ENCODE measurements at places on chromosomes 13 and 19.

DNA sequence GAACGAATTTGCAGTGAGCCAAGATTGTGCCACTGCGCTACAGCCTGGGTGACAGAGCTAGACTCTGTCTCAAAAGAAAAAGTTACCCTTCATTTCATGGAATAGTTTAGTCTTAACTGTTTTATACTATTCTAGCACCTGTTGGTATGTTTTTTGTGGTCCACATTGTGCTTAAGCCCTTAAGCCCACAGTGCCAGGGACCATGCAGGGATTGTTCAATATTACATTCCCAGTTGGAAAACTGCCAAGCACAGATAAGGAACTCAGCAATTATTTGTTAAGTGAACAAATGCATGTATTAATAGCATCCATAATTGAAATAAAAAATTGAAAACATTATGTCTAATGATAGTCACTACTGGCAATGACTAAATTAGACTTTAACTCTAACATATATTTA is 193.5 kb downstream of the PCDH17 start:
- DNase-seq = no peak

- no peak for DNase-seq
Measured at GRCh38 chr13:95745289-95745688, 68.3 kb downstream of the DNAJC3 start.

GRCh38 chr13:88862095-88862620 is 1191.0 kb downstream of the SLITRK5 start:
- no peak for DNase-seq

GRCh38 chr13:20580257-20580656 is 13.3 kb downstream of the IFT88 start:
- DNase-seq = no peak

GRCh38 chr13:85799097-85799582 is at the start of gene SLITRK6:
TSS of gene SLITRK6 (minus strand) at chr13:85799419. CDS start at chr13:85796508, 2,911 bp downstream.
- peak; percentile 25 for DNase-seq

GRCh38 chr19:5067678-5068077 is 98.8 kb downstream of the KDM4B start:
- no peak for DNase-seq

GRCh38 chr13:54687173-54687572 is 1658.6 kb downstream of the OLFM4 start:
- DNase-seq = no peak

- DNase-seq = no peak
Measured at GRCh38 chr13:108902405-108903155, 273.2 kb downstream of the MYO16 start.

GRCh38 chr19:3573162-3573857 is 566 bp downstream of the HMG20B start:
- DNase-seq = no peak

GRCh38 chr13:91236182-91236581 is 111.3 kb upstream of the MIR17HG start:
- no peak for DNase-seq

DNA sequence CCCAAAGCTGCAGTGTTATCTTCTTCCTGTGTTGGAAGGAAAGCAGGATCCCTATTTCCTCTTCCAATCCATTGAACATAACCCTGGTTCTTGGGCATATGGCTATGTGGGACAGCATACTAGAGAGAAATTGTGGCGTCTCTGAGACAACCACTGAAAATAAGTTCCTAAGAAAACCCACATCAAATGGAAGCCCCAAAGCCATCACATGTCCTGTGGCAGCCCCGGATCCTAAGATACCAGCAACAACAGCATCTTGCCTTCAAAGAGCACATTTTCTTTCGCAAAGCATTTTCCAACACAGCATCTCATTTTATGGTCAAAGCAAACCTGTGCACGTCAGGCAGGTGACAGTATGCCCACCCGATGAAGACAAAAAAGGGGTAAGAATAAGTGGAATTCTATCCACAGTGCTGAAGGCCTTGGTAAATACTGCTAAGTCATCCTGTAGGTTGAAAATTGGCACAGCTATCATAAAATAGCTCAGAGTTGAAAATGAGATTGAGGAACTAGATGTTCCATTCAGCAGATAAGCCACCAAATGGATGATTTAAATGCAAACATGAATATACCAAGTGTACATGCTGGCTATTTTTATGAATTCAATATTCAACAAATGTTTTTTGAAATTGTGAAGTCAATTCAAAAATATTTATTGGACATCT is 232.2 kb downstream of the DLEU7 start:
- DNase-seq = no peak

GRCh38 chr13:62595976-62596375 is 1180.3 kb upstream of the PCDH20 start:
- DNase-seq = no peak

DNA sequence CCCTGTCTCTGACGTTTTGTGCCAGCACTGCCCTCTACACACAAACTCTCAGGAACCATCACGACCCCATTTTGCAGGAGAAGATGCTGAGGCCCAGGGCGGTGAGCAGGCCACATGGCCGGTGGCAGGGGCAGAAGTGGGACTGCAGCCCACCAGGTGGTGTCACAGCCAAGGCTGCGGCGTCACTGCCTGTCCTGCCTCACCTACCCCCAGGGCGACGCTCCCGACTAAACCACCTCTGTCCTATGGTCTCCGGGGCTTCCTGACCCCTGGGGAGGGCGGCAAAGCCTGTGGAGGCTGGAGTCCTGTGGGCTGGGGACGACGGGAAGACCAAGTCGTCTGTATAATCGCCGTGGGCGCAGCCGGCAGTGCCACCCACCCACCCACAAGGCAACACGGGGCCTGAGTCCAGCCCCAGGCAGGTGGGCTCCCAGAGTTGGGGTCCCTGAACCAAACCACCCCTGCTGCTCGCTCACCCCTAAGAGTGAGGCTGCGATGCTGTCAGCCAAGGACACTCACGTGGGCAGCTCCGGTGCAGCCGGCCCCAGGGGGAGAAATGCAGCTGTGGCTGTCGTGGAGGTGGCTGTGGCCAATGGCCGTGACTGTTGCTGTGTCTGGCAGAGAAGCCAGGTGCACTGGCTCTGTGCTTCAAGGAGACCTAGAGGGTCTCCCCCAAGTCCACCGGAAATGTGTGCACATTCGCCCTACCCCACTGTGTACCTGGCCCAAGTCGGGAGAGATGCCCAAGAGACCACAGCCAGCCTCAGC is 29.7 kb downstream of the RASA3 start:
- no peak for DNase-seq

DNA sequence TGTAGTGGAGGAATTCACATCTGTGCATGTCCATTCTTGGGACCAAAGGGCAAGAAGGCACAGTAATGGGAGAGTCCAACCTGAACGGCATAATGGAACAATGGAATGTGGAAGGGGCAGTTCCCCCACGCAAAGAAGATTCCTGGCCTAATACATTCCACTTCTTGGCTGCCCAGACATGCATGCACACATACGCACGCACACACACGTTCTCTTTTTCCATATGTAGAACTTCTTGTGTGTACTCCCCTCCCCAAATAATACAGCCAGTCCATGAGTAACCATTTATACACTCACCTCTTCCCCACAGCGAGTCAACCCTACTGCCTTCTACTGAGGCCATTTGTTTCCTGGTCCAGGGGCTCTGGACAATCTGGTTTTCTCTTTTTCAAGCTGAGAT is 6.0 kb upstream of the STK24 start:
- no peak for DNase-seq

DNA sequence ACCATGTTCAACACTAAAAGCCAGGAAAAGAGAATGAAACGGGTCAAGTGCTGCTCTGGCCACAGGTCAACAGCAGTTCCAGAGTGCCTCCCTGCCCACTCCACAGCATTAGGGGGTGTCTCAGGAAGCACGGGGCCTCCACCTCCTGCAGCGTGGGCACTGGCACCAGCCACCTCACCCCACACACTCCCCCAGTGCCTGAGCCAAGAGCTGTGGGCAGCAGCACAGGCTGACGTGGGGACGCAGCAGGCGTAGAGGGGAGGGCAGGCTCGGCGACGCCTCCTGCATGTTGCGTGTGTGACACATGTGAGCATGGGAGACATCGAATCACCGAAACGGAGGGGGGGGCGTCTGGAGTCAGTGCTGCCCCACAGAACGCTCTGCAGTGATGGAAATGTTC is 21.4 kb upstream of the TMEM160 start:
- DNase-seq = no peak

DNA sequence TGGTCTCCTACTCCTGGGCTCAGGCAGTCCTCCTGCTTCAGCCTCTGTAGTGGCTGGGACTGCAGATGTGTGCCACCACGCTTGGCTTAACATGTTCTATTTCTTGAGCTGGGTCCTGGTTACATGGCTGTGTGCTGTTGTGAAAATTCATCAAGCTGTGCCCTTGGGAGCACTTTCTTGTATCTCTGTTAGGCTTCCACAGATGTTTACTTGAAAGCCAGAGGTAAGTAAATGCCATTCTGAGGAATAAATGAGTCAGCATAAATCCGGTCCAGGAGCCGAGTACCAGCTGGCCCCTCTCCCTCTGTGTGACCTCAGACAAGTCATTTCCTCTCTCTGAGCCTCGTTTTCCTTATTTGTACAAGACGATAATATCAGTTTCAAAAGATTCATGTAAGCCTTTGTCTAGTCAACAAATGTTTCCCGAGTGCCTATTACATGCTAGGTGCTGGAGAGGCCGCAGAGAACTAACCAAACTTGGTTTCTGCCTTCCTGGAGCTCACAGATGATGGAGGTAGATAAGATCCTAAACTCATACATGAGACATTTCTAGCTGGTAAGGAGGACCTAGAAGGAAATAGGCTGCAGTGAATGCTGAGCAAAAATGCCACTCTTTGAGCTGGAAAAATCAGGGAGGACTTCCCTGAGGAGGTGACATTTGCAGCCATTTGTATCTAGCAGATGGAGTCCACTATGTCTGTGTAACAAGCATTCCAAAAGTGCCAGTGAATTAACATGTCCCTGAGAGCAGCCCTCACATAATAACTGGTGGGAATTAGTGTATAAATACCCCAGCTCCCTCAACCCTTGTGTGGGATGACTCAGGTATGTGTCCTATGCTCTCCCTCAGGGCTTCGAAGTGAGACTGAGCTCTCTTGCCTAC is 2.7 kb upstream of the RASAL3 start:
- DNase-seq = peak; percentile 39

DNA sequence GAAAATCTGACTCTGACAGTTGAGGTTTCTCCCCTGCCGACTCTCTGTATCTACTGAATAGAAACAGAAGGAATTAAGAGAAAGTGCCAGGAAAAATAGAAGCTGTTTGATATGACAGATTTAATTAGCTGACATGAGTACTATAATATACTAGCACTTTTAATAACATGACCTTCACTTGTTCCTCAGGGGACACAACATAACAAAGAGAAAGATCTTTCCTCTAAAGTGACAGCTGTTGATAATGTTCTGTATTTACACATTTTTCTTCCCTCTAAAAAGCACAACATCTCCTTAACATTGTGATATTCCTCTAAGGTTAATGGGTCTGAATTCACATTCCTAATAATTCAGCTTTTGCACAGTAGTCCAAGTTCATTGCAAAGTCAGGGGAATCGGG is 1136.0 kb downstream of the PCDH17 start:
- no peak for DNase-seq

- no peak for DNase-seq
Measured at GRCh38 chr13:42369071-42369797, 97.3 kb downstream of the AKAP11 start.

DNA sequence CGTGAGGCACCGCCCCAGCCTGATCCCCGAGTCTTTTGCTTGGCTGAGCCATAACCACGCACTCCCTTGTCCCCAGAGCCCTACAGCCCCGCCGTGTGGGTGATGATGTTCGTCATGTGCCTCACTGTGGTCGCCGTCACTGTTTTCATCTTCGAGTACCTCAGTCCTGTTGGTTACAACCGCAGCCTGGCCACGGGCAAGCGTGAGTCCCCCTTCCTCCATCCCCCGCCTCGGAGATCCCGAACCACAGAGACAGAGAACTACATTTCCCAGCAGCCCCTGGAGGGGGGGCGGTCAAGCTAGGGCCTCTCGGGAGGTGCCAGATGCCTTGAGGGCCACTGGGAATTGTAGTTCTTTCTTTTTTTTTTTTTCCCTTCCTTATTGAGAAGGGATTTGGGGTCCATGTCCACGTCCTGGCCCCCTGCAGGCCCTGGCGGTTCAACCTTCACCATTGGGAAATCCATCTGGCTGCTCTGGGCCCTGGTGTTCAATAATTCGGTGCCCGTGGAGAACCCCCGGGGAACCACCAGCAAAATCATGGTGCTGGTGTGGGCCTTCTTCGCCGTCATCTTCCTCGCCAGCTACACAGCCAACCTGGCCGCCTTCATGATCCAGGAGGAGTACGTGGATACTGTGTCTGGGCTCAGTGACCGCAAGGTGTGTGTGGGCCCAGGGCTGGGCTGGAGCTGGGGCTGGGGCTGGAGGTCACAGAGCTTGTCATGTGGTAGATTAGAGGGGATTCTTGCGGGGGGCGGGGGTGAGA is 25.9 kb downstream of the GRIN2D start:
- DNase-seq = peak; percentile 84

GRCh38 chr13:106182404-106182803 is 353.1 kb downstream of the EFNB2 start:
- DNase-seq = peak; percentile 72

- peak; percentile 95 for DNase-seq
Measured at GRCh38 chr19:13731147-13731964, 33.0 kb upstream of the MRI1 start.

DNA sequence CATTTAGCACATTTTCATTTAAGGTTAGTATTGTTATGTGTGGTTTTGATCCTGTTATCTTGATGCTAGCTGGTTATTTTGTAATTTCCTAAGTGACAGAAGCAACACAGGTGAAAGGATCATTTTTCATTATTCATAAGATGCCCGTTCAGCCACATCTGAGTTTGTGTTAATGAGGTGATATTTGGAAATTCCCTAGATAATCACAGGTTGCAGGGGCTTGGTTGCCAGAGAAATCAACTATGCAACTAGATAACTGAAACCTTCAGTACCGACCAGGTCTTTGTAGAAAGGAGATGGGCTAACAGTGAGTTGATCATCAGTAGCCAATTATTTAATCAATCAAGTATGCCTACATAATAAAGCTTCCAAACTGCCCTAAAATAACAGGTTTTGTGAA is 121.3 kb upstream of the UFM1 start:
- no peak for DNase-seq

GRCh38 chr13:33229446-33230177 is 55.9 kb downstream of the STARD13 start:
- DNase-seq = no peak

GRCh38 chr19:9060564-9061340 is 26.1 kb upstream of the OR1M1 start:
- no peak for DNase-seq

DNA sequence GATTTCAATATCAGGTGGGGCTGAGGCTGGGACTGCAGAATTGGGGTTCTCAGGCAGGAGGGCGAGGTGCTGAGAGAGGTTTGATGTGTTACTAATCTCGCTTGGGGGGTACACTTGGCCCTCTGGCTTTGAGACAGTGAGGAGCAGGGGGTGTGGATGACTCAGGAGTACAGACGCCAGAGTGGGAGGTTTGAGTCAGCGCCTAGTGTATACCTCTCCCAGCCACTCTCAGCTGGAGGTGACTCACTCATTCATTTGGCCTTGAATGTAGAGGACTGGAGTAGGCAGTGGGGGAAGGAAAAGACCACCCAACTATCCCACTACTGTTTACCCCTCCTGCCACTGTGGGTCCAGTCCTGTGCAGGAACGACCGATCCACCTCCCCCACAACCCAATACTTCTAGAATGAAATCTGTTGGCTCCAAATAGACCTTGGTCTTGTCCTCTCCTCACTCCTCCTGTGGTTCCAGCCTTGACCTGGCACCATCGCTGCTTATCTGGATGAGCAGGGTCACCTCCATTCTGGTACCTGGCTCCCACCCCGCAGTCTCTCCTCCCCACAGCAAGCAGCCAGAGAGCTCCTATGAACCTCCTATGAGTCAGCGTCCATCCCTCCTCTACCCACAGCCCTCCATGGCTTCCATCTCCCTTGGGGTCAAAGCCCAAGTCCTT is 20.1 kb upstream of the ZNRF4 start:
- DNase-seq = peak; percentile 85

All from urothelium cell line (cell line).